ENCODE measurements at places on chromosomes 5 and 9. TPM values are rescaled to one million over a fixed set of nuclear protein-coding genes. Genes with fewer than 3 reads are reported as not detected.

The DIRAS2 gene
- not detected for total RNA-seq

The GAPT gene
- total RNA-seq, result 1.4 TPM

DNA sequence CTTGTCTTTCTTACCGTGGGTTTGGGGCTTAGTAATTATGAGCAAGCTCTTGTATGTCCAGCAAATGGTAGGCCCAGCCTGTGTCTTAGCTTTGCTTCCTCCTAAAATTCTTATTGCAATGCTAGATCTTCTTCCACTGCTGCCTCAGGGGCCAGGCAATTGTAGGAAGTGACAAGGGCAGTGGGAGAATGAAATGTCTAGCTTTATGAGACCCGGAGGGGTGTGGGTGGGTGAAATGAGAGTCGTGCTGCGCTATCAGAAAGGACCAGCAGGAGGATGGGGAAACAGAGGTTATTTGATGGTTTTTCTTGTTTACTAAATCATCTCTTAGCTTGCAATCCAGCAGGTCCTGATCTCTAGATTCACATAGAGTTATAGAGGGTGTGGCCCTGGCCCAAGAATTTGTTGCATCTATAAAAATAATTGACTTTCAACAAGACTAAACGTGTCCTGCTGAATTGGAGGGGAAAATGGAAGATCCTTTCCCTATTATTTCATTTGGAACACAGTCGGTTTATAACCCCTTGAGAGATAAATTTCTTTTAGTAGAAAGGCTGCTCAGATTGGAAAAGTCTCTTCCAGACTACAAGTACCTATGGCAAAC lies 43.7 kb downstream of the ZNF366 start:
- no peaks in the 10 kb centered on the region for H3K27me3 ChIP-seq
- no peak for DNase-seq
- H3K27ac ChIP-seq, result no peak overlapping the region
- H3K4me1 ChIP-seq, result no peaks in the 10 kb centered on the region
- no peak overlapping the region for H3K4me3 ChIP-seq
- no peaks in the 10 kb centered on the region for H3K36me3 ChIP-seq

- H3K27ac ChIP-seq, result no peak overlapping the region
- H3K36me3 ChIP-seq, result no peaks in the 10 kb centered on the region
- no peak overlapping the region for H3K4me3 ChIP-seq
- no peaks in the 10 kb centered on the region for H3K4me1 ChIP-seq
- H3K27me3 ChIP-seq, result no peaks in the 10 kb centered on the region
- DNase-seq, result no peak
These were observed 1.8 kb upstream of the WNT8A start for GRCh38 chr5:138082033-138082432.

The PLPPR1 gene
- 26.3 TPM for total RNA-seq

The CYLC2 gene
- not detected for total RNA-seq

The EIF4E1B gene
- total RNA-seq, result not detected

DNA sequence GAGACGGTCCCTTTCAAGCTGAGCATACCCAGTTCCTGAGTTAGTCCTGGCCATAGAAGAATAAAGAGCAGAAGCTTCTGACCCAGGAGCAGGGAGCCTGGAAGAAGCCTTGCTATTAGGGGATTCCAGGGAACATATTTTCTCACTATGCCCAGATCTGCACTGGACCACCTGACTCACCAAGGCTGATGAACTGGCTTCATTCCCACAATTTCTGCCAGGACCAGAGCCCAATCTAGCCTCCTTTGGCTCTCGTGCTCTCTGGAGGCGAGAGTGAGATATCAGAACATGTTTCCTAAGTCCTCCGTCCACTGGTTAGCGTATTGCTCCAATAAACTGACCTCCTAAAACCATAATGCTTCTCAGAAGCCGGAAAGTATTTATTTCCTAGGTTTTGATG lies 9.9 kb downstream of the GABBR2 start:
- no peaks in the 10 kb centered on the region for H3K27me3 ChIP-seq
- no peak for DNase-seq
- H3K4me1 ChIP-seq, result no peaks in the 10 kb centered on the region
- H3K36me3 ChIP-seq, result no peaks in the 10 kb centered on the region
- no peak overlapping the region for H3K27ac ChIP-seq

The STARD4 gene
- total RNA-seq, result 53.2 TPM

DNA sequence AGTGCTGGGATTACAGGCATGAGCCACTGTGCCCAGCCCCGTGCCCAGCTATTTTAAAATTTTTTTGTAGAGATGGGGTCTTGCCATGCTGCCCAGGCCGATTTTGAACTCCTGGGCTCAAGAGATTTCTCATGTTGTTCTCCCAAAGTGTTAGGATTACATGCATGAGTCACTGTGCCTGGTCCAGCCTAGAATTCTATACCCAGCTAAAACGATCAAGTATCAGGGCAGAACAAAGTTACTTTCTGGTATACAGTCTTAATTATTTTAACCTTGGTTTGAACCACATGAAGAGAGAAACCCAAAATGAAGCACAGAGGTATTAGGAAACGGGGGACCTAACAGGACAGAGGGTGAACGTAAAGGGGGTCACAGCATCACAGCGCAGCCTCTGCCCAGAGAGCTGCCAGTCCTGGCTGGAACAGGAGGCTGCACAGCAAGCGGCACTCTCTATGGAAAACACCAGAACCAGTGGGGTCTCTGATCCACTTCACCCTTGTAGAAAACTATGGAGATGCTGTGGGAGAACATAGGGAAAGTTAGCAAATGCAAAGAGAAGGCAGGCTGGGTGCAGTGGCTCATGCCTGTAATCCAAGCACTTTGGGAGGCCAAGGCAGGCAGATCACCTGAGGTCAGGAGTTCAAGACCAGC lies 10.2 kb downstream of the SQSTM1 start:
- peaks cover 55% of the 10 kb centered on the region for H3K36me3 ChIP-seq
- DNase-seq, result no peak
- no peak overlapping the region for H3K27ac ChIP-seq
- H3K4me1 ChIP-seq, result peaks cover 35% of the 10 kb centered on the region
- no peak overlapping the region for H3K4me3 ChIP-seq

The TEK gene
- 13.8 TPM for total RNA-seq

- H3K4me3 ChIP-seq, result no peak overlapping the region
- no peaks in the 10 kb centered on the region for H3K4me1 ChIP-seq
- H3K27me3 ChIP-seq, result no peaks in the 10 kb centered on the region
These were observed 51.2 kb downstream of the SLC1A3 start for GRCh38 chr5:36657563-36657995.

GRCh38 chr5:963673-964531 lies 44.7 kb upstream of the NKD2 start:
- DNase-seq, result peak; percentile 38
- H3K27me3 ChIP-seq, result no peaks in the 10 kb centered on the region
- H3K4me3 ChIP-seq, result no peak overlapping the region
- no peaks in the 10 kb centered on the region for H3K36me3 ChIP-seq
- peak overlapping the region; percentile 23 for H3K27ac ChIP-seq

The GNA14 gene
- total RNA-seq, result 5.4 TPM

DNA sequence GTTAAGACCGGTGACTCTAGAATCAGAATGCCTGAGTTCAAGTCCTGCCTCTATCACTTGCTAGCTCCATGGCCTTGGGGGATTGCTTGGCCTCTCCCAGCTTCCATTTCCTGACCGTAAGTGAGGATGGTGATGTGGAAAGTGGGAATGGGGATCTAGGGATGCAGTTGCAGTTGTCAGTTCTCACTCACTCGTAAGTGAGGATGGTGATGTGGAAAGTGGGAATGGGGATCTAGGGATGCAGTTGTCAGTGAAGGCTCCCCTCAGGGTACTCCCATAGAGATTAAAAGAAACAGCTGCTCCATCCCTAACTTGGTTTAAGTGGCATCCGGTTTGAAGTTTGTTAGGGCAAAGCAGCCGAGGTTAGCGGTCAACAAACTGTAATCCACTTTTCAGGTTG lies 3.0 kb upstream of the IL9 start:
- H3K4me3 ChIP-seq, result no peak overlapping the region
- DNase-seq, result no peak
- no peaks in the 10 kb centered on the region for H3K27me3 ChIP-seq
- no peaks in the 10 kb centered on the region for H3K4me1 ChIP-seq
- H3K27ac ChIP-seq, result no peak overlapping the region
- H3K36me3 ChIP-seq, result no peaks in the 10 kb centered on the region

GRCh38 chr5:66653325-66653724 lies 57.1 kb downstream of the MAST4 start:
- H3K27me3 ChIP-seq, result no peaks in the 10 kb centered on the region
- no peak overlapping the region for H3K4me3 ChIP-seq
- no peak for DNase-seq
- H3K27ac ChIP-seq, result no peak overlapping the region

GRCh38 chr5:31187591-31187990 lies 5.9 kb upstream of the CDH6 start:
- no peak overlapping the region for H3K4me3 ChIP-seq
- H3K4me1 ChIP-seq, result no peaks in the 10 kb centered on the region
- peaks cover 3% of the 10 kb centered on the region for H3K27me3 ChIP-seq
- H3K36me3 ChIP-seq, result no peaks in the 10 kb centered on the region
- DNase-seq, result no peak

DNA sequence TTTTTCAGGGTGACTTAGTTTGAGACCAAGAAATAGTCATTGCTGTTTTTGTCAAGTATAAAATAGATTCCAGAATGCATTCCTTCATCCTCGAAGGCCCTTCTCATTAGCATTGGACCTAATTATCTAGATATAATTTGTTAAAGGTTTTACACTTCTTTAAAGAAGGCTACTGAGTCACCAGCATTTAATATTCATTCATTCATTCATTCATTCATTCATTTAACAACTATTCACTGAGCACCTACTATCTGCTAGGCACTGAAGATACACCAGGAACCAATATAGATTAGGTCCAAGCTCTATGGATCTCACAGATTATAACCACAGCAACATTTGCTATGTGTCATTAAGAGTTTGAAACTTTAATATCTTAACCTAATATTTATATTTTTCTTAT lies 11.1 kb upstream of the REEP5 start:
- no peak for DNase-seq
- H3K27ac ChIP-seq, result no peak overlapping the region
- no peaks in the 10 kb centered on the region for H3K4me1 ChIP-seq
- H3K27me3 ChIP-seq, result no peaks in the 10 kb centered on the region
- H3K36me3 ChIP-seq, result no peaks in the 10 kb centered on the region

DNA sequence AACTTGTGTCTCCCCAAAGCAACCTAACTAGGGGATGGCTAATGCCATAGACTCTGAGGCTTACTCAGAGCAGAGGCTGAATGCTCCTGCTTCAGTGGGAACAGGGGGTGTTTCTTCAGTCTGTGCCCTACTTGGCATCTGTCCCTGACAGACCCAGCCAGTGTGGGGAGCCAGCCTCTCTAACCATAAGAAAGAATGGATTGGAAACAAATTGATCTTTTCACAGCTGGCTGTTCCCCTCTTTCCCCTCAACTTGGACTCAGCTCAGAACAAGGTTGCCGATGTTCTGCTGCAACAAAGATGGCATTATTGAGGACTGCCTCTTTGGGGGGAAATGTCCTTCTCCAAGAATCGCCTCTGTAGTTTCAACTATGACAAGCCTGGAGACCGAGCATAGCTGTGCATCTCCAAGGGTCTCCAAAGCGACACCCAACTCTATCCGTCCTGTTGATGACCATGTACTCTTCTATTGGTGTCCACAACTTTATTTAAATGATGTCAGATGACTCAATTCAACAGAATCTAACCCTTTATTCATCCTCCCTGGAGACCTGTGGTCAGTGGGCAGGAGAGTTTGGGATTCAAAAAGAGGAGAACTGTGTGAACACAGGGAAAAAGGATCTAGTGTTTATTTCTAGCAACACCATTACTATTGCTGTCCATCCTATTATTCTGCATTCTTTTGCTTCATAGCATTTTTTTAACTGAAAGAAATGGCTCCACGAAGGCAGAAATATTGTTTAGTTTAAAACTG lies 24.7 kb upstream of the TNC start:
- DNase-seq, result no peak
- no peaks in the 10 kb centered on the region for H3K36me3 ChIP-seq
- no peaks in the 10 kb centered on the region for H3K27me3 ChIP-seq
- H3K4me1 ChIP-seq, result no peaks in the 10 kb centered on the region
- no peak overlapping the region for H3K4me3 ChIP-seq
- no peak overlapping the region for H3K27ac ChIP-seq

- no peak overlapping the region for H3K4me3 ChIP-seq
- no peaks in the 10 kb centered on the region for H3K27me3 ChIP-seq
- H3K27ac ChIP-seq, result no peak overlapping the region
- peaks cover 4% of the 10 kb centered on the region for H3K4me1 ChIP-seq
- DNase-seq, result no peak
These were observed 69.2 kb downstream of the FAM114A2 start for GRCh38 chr5:153969563-153969895.

DNA sequence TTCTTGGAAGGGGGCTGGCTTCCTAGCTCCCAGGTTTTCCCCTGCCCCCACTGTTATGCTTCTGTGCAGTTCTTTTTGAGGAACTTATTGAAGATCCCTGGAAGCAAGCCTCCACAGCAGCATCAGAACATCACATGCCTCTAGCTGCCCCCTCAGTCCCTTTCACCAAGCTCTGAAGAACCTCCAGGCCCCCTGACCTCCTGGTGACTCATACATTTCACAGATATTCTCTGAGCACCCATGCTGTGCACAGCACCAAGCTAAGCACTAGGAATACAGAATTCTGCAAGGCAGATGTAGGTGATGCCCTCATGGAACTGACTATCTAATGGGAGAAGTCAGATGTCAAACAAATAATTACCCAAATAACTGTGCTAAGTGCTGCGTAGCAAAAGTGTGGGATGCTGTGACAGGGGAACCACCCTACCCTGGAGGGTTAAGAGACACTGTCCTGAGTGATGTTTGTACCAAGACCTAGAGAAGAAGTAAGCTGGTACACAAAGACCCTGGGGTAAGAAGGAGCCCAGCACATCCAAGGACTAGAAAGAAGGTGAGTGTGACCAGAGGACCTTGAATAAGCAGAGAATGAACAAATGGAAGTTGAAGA lies 213.7 kb upstream of the NR4A3 start:
- no peaks in the 10 kb centered on the region for H3K27me3 ChIP-seq
- no peak overlapping the region for H3K27ac ChIP-seq
- H3K36me3 ChIP-seq, result no peaks in the 10 kb centered on the region
- no peak overlapping the region for H3K4me3 ChIP-seq

DNA sequence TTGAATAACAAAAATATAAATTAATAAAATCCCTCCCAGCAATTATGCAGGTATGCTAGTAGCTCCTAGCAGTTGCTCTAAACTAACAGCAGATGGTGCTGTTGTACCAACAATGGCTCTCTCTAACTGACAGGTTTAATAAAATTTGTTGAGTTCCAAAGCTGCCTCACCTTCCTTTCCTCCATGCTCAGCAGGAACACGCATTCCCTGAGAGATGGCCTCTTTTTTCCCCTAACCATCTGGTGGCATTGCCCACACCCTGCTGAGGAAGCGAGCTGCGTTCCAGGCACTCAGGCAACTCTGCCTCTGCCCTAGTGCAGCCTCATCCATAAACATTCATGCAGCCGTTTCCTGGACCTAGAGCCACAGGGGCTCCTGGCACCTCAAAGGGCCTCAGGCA lies 106.2 kb downstream of the KLHL3 start:
- DNase-seq, result no peak
- H3K27me3 ChIP-seq, result no peaks in the 10 kb centered on the region
- H3K27ac ChIP-seq, result no peak overlapping the region
- H3K36me3 ChIP-seq, result no peaks in the 10 kb centered on the region
- no peak overlapping the region for H3K4me3 ChIP-seq

The ISCA1 gene
- 26.6 TPM for total RNA-seq

- H3K27me3 ChIP-seq, result no peaks in the 10 kb centered on the region
- peaks cover 13% of the 10 kb centered on the region for H3K4me1 ChIP-seq
- H3K36me3 ChIP-seq, result no peaks in the 10 kb centered on the region
- peak within 1 kb of the TSS; percentile 92 for H3K27ac ChIP-seq
- DNase-seq, result no peak
These were observed at the start of gene PCAT7 for GRCh38 chr9:94554439-94555331. Gene PCAT7, plus strand, starts transcription at chr9:94555083.
